ENCODE measurements at places on chromosomes 6 and 20.

DNA sequence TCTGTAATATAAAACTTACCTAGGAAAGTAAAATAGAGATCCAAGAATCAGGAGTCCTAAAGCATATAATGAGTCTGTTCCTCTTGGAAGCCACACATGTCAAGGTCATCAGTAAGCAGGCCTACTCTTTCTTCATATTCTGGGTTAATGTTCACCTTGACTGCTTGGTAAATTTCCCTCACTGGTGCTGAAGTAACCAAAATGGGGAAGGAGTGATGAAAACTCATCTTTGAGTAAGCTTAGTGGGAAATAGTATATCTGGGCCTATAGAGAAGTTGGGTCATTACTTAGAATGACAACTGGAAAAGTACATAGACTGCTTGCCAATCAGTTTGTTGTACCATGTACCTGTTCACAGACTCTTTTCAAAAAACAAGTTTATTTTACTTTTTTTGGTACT, 6.6 kb downstream of the TSPYL4 start:
- DNase-seq = no peak

- no peak for DNase-seq
Measured at GRCh38 chr6:33744895-33745546, 1.7 kb downstream of the IP6K3 start.

GRCh38 chr6:156647991-156648390, 129.2 kb upstream of the ARID1B start:
- DNase-seq = no peak

- DNase-seq = no peak
Measured at GRCh38 chr20:3782597-3782996, 1.3 kb upstream of the SPEF1 start.

GRCh38 chr6:147000545-147001488, 203.4 kb upstream of the STXBP5 start:
- no peak for DNase-seq

DNA sequence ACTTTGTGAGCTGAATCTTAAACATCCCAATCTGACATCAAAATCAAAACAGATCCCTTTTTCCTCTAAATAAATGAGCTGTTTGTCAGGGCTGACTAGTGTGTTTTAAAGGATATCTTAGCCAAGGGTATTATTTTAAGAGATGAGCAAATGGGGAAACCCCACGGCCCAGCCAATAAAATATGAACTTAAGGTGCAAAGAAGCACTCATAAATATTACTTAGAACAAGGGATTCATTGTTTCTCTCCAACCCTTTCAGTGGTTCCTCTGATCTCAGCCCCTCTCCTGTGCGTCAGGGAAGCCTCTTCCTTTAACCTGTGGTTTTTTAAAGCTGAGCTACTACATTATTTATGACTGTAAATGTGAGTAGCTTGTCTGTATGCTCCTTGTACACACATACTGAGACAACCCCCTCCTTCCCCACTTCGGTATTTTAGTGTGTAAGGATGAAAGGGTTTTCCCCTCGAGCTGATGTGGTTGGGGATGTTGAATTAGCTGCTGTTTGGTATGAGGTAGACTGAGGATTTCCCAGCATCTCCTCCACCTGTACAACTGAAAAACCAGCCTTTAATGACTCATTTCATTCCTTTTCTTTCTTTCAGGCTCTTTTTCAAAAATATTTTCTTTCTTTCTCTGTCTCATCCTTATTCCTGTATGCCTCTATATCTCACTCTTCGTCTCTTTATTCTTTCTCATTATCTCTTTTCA, 6.5 kb downstream of the BMP5 start:
- DNase-seq = no peak

DNA sequence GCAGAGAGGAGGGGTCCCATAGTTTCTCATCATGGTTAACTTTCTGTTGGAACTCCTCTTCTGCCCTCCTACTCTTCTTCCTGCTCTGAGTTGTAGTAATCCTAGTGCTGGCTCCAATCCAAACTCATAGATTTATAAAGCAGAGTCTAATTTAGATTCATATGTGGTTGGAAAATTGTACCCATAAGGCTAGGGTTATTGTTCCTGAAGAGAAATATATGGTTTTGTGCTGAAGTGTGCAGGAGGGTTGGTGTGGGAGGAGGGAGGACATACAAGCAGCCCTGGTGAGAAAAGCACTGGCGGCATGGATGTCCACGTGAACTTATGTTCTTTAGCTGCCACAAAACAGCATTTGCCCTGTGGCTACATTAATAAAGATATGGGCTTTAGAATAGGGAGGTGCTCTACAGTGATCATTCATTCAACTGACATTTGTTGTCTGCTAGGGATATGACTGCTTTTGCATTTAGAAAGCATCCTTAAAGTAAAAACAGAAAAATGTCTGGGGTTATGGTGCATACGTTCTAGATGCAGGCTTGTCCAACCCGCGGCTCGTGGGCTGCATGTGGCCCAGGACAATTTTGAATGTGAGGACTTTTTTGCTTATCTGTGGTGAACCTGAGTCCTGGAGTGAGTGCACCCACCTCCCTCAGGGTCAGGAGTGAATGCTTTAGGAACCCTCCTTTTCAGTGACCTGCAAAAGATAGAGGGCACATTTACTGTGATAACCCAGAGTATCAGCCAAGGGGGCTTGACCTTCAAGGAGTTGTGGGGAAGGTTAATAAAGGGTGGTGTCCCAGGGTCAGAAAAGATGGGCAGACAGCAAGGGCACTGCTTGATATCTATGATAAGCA, 4.1 kb downstream of the HLA-A start:
- DNase-seq = no peak

- no peak for DNase-seq
Measured at GRCh38 chr6:13488896-13489237, 1.5 kb upstream of the GFOD1 start.

DNA sequence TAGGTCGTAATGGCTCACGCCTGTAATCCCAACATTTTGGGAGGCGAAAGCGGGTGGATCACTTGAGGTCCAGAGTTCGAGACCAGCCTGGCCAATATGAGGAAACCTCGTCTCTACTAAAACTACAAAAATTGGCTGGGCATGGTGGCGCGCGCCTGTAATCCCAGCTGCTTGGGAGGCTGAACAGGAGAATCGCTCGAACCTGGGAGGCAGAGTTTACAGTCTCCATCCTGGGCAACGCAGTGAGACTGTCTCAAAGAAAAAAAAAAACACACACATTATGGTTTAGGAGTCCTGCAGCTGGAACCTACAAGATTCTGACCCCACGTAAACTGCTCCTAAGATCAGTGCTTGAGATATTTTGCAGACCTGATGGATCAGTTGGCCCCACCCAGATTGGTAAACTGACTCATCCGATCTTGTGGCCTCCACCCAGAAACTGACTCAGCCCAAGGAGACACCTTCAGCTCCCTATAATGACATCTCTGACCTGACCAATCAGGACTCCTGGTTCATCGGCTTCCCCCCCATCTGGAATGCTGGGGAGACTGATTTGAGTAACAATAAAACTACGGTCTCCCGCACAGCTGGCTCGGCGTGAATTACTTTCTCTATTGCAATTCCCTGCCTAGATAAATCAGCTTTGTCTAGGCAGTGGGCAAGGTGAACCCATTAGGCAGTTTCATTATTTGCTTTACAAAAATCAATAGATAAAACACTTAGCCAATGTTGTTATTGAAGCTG, 96.2 kb upstream of the BTN3A2 start:
- DNase-seq = no peak

DNA sequence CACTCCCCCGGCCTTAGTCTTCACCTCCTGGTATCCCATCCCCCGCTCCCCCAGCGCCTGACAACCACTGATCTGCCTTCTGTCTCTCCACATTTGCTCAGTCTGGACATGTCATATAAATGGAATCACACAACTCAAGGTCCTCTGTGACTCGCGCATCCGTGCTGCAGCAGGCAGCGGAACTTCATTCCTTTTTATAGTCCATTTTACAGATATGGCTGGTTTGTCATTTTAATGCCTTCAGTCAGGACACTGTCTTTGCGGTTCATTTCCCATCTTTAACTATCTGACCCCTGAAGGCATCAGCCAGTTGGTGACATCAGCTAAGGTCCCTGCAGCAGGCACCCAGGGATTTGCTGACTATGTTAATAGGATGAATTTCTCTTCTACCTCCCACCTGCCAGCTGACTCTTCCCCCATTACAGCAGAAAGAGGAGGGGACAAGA, 125.7 kb downstream of the ZMYND8 start:
- no peak for DNase-seq

DNA sequence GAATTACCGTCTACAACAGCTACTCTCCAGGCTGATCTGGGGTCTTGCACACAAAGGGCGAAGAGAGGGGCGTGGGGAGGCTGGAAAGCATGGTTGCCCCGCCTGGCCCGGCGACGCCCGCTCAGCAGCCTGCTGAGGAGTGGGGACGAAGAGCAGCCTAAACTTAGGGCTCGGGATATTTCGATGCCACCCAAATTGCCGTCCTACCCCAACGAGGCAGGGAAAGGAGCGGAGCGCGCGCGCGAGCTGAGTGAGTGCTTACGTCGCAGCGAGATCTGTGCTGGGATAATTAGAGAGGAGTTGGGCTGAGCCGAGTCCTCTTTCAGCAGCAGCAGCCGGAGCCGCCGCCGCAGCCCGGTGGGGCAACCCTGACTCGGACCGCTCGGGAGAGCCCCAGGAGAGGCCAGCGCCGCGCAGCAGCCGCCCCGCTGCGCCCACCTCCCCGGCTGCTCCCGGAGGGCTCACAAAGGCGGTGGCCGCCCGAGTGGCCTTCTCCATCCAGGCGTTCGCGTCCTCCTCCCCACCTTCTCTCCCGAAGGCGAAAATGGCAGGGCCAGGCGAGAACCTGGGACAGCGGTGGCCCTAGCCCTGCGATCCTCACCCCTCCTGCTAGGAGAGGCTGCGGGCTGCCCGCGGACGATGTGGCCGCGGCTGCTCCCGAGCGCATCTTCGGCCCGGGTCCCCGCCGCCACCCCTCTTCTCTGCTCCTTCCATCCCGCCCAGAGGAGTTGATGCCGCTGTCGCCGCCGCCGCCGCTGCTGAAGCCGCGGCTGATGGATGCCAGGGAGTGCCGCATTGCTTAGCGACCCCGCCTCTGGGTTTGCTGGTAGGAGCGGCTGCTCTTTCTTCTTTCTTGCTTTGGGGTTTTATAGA, at the start of gene CLVS2:
Gene CLVS2, plus strand, starts transcription at position 315 of the 873 bp plus-strand sequence. CDS start 1,543 bp downstream, outside the sequence.
- no peak for DNase-seq

DNA sequence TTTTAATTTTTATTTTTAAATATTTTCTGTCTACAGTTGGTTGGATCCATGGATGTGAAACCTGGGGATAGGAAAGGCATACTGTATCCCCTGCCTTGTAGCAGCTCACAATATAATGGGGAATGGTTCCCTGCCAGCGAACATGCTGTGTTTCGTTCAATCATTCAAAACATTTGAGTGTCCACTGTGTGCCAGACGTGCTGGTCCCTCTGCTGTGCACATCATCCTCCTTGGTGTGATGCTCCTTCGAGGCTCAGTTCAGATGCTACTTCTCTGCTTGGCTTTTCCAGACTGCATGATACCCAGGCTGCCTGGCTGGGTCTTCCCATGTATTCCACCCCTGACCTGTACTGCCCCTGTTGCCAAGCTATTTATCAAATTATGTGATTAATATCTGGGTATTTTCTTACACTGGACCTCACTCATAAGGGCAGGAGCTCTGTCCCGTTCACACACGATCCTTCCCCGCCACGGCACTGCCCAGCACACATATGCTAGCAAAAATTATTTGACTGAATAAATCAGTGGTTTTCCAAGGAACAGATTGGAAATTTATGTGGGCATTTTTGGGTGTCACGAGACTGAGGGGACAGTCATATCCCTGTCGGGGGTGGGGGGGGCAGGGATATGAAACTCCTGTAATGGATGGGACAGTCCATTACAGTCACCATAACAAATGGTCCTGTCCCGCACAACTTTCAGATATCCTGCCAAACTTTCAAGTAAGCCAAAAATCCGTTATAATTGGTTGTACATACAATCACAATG, 4.9 kb downstream of the SDCBP2 start:
- peak; percentile 3 for DNase-seq

DNA sequence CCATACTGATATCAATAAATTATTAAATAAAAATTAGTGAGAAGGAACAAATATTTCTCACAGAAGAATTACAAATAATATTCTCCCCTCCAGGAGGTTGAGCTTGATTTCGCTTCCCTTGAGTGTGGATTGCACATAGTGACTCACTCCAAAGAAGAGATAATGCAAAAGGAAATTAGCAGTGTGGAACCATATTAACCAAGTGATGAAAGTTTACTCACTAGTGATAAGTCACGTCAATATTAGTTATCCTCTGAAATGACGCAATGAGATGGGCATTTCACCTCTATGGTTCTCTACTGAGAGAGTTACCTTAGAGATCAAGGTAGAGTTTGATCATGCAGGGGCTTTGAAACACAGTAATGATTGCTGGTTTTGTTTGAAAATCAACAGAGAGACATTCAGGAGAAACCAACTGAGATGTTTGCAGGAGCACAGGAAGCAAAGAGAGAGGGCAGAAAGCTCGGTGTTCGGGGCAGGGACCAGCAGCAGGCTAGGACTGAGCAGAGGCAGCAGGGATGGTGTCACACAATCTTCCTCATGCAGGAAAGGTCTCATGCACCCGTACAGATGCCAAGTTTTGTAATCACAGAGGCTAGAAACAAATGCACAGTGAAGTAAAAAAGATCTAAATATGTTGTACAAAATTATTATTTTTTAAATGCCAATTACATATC, 634.5 kb downstream of the QKI start:
- no peak for DNase-seq

DNA sequence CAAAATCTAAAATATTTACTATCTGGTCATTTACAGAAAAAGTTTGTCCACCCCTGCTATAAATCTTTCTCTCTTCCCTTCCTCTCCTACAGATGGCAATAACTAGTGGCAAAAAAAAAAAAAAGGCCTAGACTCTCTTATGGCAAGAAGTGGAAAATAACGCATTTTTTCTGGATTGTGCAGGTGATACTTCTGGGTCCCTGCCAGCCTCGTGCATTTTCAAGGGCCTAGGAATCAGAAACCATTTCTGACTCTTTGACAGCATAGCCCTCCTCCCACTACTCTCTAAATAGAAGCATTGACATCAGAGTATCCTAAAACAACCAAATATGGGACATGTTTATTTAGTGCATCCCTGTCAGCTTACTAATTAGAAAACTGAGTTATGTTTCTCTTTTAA, 251.0 kb downstream of the KHDC1L start:
- no peak for DNase-seq

GRCh38 chr6:22433745-22434144, 135.6 kb upstream of the HDGFL1 start:
- DNase-seq = no peak

GRCh38 chr6:51027283-51028065, 208.8 kb downstream of the TFAP2B start:
- DNase-seq = no peak

DNA sequence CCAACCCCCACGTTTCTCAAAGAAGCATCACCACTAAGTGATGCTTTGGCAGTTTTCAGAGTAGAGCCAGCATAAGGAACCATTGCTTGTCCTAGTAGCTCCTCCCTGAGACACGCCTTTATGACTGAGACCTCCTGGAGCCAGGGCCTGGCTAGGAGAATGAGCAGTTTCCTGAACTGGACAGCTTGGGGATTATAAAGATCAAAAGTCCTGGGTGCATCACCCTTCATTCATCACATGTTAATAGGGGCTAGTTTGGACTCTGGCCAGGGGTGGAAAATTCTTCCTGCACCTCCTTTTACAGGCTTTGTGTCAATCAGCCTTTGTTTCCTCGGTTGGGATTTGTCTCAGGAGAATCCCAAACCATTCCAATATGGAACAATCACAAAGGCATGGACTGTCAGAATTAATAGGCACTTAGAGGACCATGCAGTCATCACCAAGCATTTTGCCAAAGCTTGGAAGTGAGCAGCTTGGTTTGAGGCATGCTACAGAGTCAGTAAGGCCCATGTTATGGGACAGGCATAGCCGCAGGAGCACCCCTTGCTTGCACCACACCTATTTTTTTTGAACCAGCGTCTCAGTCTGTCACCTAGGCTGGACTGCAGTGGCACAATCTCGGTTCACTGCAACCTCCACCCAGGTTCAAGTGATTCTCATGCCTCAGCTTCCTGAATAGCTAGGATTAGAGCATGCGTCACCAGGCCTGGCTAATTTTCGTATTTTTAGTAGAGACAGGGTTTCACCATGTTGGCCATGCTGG, 64.9 kb upstream of the TGM3 start:
- DNase-seq = no peak
